Karpas-422 (cell line): ENCODE measurements at places on chromosomes 4 and X. TPM values are rescaled to one million over a fixed set of nuclear protein-coding genes. Genes with fewer than 3 reads are reported as not detected.

Gene REPS2
- total RNA-seq = 0.14 and 1.1 TPM in 2 replicates

Gene CXorf49
- not detected in 2 replicates for total RNA-seq

Gene TASL
- 0.30 and 1.5 TPM in 2 replicates for total RNA-seq

Gene FAM241A
- total RNA-seq = 0.14 and 0.60 TPM in 2 replicates

Gene EREG
- total RNA-seq = not detected in 2 replicates

Gene JAKMIP1
- total RNA-seq = not detected in 2 replicates

Gene ALAS2
- not detected in 2 replicates for total RNA-seq
